ENCODE measurements at places on chromosomes 3 and 15.

DNA sequence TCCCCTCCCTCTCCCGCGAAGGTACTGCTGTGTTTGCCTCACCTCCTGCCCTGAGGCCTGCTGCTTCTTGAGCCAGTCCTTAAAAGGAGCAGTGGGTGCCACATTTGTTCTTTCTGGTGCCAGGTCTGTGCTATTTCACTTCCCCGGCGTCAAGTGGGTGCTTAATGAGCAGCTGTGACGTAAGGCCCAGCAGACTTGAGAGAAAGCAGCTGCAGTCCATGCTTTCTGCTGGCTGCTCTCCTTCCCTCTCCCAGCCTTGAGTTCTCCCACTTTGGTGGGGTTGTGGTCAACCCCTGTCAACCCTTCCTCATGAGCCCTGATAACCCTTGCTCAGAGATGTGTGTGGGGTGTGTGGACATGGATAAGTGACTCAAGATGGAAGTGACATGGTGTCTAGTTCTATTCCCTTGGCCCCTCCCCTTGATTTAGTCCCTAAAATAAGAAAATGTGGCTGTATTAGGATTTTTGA is 6.9 kb downstream of the INAFM2 start:
- no peak for DNase-seq

- DNase-seq: no peak
These were observed 8.0 kb downstream of the IGSF10 start for GRCh38 chr3:151452841-151453240.

GRCh38 chr15:36926427-36926825 is 173.9 kb downstream of the MEIS2 start:
- no peak for DNase-seq

DNA sequence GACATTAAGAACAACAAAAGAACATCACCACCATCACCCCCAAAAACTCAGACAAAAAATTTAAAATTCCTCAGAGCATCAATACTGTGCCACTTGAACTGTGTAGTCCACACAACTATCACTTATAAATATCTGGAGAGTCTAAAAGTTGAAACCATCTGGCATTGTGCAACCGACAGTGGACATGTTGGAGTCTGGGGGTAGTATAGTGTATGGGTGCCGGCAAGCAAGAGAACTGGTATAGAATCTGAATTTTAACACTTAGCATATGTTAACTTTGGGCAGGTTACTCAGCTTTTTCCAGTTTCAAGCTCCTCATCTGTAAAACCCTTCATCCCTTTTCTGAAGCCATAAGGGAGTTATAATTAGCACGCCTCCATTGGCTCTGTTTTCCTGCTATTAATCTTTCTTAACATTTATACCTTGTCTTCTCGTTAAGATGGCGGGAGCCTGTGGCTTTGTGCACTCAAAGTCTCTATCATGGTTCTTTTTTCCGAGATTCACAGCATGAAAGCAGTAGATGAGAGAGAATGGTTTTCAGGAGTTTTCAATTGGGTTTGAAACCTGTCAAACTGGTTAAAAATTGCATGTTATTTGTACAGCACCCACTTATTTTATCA is 255.7 kb upstream of the TBL1XR1 start:
- DNase-seq: no peak

DNA sequence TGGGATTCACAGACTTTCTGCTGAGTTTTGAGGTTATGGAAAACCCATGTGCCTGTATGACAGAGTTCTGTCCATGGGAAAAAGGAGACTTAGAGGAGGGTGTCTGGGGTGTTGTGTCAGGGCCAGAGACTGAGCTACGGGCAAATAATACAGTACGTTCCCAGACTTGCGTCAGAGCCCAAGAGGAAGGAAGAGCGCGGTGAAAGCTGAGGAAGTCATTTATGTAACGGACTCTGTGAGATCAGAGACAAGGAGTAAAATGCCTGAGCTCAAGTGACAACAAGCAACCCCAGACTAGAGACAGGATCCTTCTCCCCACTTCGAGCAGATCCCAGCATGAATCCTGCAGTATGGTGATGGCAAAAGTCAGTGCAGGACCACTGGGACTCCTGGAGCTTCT is 368.6 kb upstream of the MCTP2 start:
- DNase-seq: no peak

DNA sequence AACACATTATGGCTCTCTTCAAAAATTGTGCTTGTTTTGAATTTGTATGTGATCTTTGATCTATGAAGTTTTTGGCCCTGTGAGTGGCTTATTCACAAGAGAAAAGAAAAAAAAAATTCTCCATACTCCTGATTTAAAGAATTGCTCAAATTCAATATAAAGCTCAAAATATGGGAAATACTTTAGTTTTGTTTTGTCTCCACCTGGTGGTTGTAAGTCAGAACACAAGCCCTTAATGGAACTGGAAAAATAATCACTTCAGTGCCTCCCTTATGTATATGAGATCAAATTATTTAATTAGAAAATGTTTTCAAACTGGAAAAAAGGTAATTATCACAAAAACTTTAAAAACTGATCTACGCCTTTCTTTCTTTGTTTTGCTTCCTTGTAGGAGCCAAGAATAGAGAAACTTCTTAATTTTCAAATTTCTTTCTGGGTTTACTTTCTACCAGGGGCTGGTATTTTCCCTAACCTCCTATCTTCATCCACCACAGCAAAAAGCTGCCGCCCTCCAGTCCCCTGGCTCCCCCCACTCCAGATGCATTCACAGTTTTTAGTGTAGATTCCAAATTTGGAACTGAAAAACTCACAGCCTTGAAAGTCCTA is 50.6 kb downstream of the SERP1 start:
- DNase-seq: no peak

- DNase-seq: no peak
These were observed 477.4 kb upstream of the RASGRP1 start for GRCh38 chr15:39041979-39042495.

DNA sequence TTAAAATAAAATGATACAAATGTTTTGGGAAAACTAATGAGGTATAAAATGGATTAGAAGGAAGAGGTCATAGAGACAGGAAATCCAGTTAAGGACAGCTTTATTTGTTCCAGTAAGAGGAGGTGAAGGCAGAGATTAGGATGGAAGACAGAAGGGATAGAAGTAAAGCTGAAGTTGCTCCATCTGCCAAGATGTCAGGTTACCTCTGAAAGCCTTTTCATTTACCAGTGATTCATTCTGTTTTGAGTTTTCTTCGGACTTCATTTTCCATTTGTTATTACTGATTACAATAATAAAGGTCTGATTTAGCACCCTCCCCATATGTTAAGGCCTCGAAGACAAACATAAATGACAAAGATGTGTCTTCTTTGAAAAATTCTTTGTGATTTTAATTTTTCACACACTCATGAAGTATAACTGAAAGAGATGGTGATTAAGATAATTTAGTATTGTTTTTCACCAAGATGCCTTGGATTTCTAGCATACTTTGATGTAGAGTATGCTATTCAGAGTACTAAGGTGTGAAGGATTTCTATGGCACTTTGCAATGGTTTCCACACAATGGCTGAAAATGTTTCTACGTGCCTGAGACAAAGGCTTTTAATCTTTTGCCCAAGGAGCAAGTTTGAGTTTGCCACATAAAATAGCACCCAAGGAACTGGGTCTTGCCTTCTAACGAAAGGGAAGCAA is 75.4 kb upstream of the PLAAT1 start:
- no peak for DNase-seq

GRCh38 chr3:155047672-155048071 is 32.4 kb upstream of the MME start:
- DNase-seq: no peak

DNA sequence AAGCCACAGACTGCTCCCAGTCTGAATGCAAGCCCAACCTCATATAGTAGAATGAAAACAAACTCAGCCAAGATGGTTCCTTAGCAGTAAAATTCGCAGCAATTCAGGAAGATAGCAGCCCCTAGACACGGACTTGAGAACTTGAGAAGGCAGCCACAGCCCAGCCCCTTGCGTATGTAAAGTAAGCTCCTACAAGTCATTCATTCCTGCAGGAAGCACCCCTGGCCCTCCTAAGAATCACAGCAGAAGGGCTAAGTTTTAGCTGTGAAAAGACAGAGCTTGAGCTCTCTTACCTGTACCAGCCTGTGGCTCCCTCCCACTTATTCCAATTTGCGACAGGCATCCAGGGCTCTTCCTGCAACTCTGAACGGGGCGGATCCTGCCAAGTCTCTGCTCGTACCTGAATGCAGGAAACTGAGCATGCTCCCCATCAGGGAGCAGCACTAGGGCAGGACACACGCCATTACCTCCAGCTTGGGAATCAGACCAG is 136.4 kb downstream of the MAGI1 start:
- DNase-seq: no peak

- no peak for DNase-seq
These were observed 225.6 kb downstream of the TIGIT start for GRCh38 chr3:114519415-114519814.

- DNase-seq: no peak
These were observed 91.0 kb downstream of the CHRNA7 start for GRCh38 chr15:32121384-32121695.

DNA sequence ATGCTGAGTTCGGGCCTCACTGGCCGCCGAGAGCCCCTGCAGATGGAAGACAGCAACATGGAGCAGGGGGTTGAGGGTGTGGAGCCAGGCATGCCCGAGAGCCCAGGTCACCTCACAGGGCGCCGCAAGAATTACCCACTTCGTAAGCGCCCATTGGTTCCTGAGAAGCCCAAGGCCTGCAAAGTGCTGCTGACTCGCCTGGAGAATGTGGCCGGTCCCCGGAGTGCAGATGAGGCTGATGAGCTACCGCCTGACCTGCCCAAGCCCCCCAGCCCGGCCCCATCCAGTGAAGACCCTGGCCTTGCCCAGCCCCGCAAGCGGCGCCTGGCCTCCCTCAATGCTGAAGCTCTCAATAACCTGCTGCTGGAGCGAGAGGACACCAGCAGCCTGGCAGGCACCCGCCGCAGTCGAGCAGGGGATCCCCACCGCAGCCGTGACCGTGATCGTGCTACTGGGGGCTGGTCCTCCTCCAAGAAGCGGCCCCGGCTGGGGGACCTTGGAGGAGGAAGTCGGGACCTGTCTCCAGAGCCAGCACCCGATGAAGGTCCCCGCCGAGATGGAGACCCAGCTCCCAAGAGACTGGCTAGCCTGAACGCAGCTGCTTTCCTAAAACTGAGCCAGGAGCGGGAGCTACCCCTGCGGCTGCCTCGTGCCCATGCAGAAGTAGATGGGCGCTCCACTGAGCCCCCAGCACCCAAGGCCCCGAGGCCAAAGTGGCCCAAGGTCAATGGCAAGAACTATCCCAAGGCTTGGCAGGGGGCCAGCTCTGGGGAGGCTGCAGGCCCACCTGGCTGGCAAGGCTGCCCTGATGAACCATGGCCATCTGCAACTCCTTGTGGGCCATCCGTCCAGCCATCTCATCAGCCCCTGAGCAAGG is 12.1 kb upstream of the CHST14 start:
- DNase-seq: no peak

DNA sequence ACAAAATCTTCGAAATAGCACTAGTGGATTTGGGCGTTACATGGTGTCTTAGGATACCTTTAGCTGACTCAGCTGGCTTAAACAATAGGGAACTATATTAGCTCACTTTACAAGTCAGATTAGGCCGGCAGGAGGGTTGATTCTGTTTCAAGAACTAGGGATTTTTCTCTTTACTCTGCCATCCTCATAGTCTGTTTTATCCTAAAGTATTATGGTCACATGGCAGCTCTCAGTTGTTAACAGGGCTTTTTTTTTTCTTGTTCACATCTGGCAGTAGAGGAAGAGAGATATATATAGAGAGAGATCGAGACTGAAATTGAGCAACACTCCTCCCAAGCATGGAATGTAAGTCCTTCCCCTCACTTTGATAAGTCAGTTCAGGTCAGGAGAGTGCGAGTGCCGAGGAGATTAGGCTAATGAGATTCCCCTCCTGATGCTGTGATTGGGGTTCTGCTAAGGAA is 32.9 kb downstream of the CHP1 start:
- no peak for DNase-seq

- no peak for DNase-seq
These were observed 14.0 kb downstream of the CAPN3 start for GRCh38 chr15:42373274-42373673.

GRCh38 chr15:86399041-86399954 is 319.6 kb downstream of the AGBL1 start:
- DNase-seq: no peak

- no peak for DNase-seq
These were observed 636 bp downstream of the TBC1D21 start for GRCh38 chr15:73873889-73874511.

- DNase-seq: no peak
These were observed 83.6 kb downstream of the COL6A5 start for GRCh38 chr3:130428871-130429712.

DNA sequence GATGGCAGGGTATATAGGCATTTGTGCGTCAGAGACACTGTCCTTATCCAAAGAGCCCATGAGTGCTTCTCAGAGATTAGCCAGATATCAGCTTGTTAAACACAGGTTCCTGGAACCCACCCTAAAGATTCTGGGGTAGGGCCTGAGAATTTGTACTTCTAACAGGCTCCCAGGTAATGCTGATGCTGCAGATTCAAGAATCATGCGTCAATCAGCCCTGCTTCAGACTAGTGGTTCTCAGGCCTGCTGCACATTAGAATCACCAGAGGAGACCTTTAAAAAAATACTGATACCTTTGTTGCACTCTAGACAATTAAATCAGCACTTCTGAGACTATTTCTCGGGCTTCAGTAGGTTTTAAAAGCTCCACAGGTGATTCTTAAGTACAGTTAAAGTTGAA is 369.5 kb downstream of the MFSD1 start:
- DNase-seq: no peak

GRCh38 chr3:72338942-72339669 is 509.1 kb downstream of the SHQ1 start:
- no peak for DNase-seq

DNA sequence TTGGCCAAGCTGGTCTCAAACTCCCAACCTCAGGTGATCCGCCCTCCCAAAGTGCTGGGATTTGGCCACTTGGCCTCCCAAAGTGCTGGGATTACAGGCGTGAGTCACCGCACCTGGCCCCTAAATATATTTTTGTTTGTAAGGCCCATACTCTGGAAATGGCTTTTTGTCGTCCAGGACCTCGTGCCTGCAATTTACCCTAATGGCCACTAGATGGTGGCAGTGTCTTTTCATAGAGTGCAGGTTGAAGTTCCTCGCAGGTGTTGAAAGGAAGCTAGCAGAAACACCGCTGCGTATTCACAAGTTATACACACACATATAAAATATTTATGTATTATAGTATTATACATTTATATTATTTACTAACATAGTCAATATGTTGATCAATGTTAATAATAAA is 97.2 kb downstream of the LRTM1 start:
- DNase-seq: no peak

GRCh38 chr15:57510647-57511046 is 81.1 kb upstream of the MYZAP start:
- no peak for DNase-seq

- DNase-seq: no peak
These were observed 73.6 kb upstream of the VGLL4 start for GRCh38 chr3:11717301-11717700.
